Nucleus accumbens (tissue), 56 donors: ENCODE measurements at places on chromosomes 12 and 14.

GRCh38 chr12:74619884-74620283, 82.2 kb downstream of the ATXN7L3B start:
- no peak for DNase-seq

DNA sequence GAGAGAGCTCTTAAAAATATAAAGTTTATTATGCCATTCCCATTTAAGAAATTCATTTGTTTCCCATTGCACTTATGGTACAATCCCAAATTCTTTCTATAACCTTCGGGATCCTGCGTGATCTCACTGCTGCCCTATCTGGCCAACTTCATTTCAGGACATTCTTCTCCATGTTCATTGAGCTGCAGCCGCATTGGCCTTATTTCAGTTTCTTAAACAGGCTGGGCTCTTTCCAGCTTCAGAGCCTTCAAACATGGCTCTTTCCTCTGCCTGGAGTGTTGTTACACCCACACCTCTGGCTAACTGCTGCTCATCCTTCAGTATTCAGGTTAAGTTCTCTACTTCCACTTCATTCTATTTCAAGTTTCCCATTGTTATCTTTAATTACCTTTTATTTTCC, 58.5 kb upstream of the LRTM2 start:
- no peak for DNase-seq

DNA sequence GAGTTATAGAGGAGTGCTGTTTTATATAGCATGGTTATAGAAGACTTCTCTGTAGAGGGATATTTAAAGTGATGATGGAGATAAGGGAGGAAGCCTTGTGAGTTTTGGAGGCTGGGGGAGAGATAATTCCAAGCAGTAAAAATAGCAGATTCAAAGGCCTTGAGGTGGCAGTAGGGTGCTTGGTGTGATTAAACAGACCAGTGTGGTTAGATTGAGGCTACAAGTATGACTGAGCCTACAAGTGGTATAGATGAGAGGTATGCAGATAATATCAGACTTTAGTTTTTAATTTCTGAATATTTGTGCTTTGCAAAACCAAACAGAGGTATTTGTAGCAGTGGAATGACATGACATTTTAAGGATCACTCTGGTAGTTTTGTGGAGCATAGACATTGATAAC, 20.3 kb downstream of the FANCM start:
- no peak for DNase-seq

DNA sequence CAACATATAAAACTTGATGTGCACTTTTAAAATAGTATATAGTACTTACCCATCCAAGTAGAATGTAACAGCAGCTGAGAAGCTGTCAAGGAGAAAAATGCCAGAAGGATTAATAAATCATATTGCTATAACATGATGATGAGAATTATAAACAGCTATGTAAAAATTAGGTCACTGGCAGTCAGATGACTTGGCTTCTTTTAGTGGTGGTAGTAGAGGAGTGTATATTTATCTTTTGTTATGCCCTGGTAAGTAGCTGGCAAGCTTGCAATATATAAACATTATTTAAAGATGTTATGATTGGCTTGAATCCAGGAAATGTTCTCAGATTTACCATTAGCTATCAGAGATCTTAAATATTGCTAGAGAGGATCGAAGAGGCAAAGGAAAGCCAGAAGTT, 471.0 kb upstream of the MGAT4C start:
- no peak for DNase-seq

- no peak for DNase-seq
Observed at GRCh38 chr14:100901391-100902183, 1.9 kb downstream of the RTL1 start.

DNA sequence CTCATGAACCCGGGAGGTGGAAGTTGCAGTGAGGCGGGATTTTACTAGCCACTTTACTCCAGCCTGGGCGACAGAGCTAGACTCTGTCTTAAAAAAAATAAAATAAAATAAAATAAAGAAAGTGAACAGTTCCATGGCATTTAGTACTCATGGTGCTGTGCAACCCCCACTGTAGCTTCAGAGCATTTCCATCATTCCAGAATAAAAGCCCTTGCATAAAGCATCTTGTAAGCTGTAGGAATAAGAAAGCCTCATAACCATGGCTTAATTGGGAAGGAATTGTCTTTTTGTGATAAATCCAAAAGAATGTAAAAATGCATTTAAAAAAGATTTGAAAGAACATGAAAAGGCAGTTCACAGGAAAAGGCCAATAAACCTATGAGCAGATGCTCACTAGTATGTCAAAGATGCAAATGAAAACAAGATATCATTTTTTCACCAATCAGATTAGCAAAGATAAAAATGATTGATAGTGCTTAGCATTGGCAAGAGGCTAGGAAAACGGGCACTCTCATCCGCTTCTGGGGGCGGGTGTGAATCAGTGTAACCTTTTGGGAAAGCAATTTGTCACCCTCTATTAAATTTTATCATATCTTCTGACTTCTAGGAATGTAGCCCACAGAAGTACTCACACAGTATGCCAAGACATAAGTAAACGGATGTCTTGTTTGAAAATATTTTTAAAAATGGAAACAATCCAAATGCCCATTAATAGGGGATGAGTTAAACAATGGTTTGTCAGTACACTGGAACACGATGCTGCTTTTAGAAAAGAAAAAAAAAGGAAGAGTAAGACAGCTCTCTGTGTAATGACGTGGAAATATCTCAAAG, 46.6 kb downstream of the CFAP251 start:
- no peak for DNase-seq

- DNase-seq = no peak
Observed at GRCh38 chr12:95181103-95181502, 36.2 kb downstream of the FGD6 start.

DNA sequence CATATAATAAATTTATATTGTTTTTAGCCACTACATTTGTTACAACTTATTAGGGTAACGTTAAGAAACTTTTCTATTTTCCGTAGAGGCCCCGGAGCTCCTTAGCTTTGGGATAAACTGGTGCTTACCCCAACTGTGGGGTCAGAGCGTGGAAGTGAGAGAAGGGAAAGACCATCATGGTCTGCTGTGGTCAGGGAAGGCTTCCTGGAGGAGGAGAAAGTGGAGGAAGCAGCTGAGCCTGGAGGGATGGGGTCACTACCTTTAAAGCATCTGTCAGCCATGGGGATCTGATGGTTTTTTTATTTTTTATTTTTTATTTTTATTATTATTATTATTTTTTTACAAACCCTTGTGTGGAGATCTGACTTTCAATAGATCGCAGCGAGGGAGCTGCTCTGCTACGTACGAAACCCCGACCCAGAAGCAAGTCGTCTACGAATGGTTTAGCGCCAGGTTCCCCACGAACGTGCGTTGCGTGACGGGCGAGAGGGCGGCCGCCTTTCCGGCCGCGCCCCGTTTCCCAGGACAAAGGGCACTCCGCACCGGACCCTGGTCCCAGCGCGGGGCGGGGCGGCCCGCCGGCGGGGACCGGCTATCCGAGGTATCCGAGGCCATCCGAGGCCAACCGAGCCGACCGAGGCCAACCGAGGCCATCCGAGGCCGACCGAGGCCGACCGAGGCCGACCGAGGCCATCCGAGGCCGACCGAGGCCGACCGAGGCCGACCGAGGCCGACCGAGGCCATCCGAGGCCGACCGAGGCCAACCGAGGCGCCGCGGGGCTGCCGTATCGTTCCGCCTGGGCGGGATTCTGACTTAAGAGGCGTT, 1101.2 kb upstream of the TMEM132C start:
- DNase-seq = peak; percentile 73

DNA sequence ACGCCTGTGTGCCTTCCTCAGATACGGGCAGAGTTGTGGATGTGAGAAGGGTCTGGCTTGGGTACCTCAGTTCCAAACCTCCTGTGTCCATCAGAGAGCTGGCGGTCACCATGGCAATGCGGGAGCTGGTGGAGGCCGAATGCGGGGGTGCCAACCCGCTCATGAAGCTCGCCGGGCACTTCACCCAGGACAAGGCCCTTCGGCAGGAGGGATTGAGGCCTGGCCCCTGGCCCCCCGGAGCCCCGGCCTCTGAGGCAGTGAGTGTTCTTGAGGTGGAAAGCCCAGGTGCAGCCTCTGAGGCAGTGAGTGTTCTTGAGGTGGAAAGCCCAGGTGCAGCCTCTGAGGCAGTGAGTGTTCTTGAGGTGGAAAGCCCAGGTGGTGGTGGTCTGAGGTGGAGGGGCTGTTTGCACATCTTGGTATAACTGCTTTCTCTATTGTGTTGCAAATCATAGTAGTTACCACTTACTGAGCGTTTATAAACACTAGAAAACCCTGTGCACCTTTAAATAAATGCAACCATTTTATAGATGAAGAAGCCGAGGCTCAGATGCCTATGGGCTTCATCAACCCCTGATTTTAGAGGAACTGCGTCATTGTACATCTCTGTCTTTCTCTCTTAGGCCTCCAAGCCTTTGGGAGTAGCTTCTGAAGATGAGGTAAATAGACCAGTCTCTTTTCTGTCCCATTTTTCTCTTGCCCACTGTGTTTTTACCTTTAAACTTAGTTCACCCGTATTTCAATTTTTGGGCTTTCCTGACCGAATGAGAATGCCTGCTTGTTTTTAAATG, 976 bp downstream of the PEX5 start:
- DNase-seq = no peak

- no peak for DNase-seq
Observed at GRCh38 chr12:8123124-8123912, at the start of gene CLEC4A. CLEC4A (plus strand) TSS chr12:8123617; CDS start chr12:8123879, 262 bp downstream.

DNA sequence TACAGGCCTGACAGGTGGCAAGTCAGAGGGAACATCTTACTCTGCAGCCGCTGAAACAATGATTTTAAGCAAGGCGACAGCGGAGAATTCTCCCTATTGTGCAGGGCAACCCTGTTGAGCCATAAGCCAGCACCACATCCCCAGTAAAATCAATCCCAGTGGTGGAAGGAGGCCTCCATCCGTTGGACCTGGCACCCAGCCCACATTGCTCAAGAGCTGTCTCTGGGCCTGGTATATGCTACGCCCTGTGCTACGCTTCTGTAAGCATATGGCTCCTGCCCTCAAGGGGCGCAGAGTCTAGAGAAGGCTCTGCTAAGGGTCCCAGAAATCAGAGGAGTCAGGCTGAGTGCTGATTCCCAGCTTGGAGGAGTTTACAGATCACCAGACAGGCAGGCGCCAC, 265.5 kb downstream of the CACNA1C start:
- DNase-seq = no peak

DNA sequence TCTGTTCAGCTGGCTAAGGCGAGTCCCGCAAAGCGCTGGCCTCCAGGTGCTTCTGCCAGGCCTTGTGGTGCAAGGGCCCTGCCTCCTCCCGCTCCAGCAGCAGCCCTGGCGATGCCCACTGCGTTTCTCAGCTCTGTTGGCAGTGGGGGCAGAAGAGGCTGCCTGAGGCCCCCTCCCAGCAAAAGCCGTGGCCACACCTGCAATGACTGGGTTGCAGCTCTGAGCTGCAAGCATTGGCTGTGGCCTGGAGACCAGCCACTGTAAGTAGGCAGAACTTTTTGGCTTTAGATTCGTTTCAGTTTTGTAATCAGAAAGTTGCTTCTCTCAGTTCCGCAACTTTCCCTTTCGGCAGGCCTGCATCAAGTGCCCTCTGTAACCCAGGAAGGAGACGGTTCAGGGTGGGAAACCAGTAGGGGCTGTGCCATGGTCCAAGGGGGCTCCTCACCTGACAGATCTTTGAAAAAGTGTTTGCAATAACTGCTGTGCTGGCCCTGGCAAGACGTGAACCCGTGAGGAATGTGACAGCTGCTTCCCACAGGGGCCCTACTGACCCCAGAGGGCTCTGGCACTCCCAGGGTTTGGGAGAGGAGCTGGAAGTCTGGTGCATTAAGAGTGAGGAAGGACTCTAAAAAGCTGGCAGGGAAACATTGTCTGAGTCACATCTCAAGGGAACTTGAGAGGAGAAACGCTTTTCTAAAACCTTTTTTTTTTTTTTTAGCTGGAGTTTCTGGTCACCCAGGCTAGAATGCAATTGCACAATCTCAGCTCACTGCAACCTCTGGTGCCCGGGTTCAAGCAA, 54.5 kb upstream of the MAX start:
- DNase-seq = no peak

- no peak for DNase-seq
Observed at GRCh38 chr14:90681929-90682328, 134.3 kb downstream of the TTC7B start.

DNA sequence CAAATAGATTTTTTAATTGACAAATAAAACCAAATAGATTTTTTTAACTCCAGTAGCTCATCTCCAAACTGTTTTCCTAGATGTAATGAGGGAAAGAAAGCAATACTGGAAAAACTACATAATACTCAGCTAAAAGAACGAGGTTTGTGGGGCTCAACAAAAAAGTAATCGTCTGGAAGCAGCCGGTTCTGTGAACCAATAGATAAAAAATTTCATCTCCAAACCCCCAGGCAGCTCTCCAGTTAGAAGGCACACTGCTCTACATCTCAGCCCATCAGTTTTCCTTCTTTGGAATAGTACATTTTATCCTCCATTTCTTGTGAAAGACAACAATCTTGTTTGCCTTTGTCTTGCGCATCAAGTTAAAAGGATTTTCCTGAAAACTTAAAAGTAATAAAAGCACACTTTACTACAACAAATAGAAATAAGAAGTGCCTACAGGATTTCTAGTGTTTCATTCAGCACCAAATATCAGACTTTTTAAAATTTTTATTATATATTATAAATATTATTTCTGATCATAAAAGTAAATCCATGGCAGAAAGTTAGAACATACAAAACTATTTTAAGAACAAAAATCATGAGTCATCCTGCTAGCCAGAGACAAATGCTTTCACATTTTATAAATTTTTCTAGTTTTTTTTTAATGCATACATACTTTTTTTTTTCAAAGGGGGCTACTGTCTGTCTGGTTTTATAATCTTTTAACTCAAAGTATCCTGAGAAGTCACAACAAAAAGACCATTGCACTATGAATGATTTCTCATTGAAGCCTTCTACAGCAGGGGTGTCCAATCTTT, 67.7 kb downstream of the EPS8 start:
- DNase-seq = no peak

- DNase-seq = no peak
Observed at GRCh38 chr14:68939893-68940613, 39.0 kb downstream of the ACTN1 start.

GRCh38 chr14:26855077-26855753, 257.4 kb upstream of the NOVA1 start:
- no peak for DNase-seq

- DNase-seq = no peak
Observed at GRCh38 chr14:55926007-55926406, 192.2 kb upstream of the PELI2 start.

- DNase-seq = no peak
Observed at GRCh38 chr14:75249251-75249957, 29.2 kb upstream of the FOS start.

- no peak for DNase-seq
Observed at GRCh38 chr12:730550-730949, 21.8 kb upstream of the WNK1 start.

GRCh38 chr14:47226877-47227520, 448.4 kb downstream of the MDGA2 start:
- DNase-seq = no peak

DNA sequence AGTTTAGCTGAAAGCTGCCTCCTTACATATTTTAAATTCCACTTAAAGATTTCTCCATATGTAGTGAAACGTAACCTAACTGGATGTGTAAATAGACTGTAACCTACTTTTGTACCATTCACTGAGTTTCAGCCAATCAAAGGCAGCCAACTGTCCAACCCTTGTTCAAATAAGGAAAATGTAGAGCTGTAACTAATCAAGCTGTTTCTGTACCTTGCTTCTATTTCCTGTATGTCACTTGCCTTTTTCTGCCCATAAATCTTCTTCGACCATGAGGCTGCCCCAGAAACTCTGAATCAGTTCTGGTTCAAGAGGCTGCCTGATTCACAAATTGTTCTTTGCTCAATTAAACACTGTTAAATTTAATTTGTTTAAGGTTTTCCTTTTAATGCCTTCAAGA, 6.3 kb downstream of the SLC7A8 start:
- DNase-seq = no peak

- DNase-seq = no peak
Observed at GRCh38 chr14:92729634-92730358, 18.6 kb downstream of the LGMN start.

- DNase-seq = no peak
Observed at GRCh38 chr12:32949815-32950214, 53.2 kb upstream of the PKP2 start.
